Kidney (tissue), 22 donors: ENCODE measurements at places on chromosomes 5 and 9. TPM values are rescaled to one million over a fixed set of nuclear protein-coding genes. Genes with fewer than 3 reads are reported as not detected.

Gene LCN1
- not detected for total RNA-seq

Gene ADAMTS19
- total RNA-seq, result not detected

Gene CDKN2A
- 4.1 TPM for total RNA-seq

Gene ITK
- 14.0 TPM for total RNA-seq

DNA sequence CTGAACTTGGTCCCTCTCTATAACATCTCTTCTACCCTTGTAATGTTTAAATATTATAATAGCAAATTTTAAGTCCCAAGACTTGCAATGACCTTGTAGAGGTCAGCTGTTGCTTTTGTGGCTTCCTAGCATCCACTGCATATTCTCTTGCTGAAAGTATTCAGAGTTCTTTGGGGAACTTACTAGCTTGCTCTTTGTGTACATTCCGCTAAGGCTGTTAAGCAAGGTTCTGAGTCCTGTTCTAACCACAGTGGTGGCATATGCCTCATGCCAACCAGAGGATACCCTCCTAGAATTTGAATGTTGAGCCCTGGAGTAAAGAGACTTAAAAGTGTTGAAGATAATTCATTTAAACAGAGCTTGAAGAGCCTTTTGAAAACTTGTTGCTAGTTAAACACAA lies 570.9 kb downstream of the TLE1 start:
- no peaks in the 10 kb centered on the region for H3K4me1 ChIP-seq
- H3K27ac ChIP-seq, result no peak overlapping the region
- no peak overlapping the region for H3K4me3 ChIP-seq
- H3K27me3 ChIP-seq, result no peaks in the 10 kb centered on the region
- no peaks in the 10 kb centered on the region for H3K36me3 ChIP-seq

DNA sequence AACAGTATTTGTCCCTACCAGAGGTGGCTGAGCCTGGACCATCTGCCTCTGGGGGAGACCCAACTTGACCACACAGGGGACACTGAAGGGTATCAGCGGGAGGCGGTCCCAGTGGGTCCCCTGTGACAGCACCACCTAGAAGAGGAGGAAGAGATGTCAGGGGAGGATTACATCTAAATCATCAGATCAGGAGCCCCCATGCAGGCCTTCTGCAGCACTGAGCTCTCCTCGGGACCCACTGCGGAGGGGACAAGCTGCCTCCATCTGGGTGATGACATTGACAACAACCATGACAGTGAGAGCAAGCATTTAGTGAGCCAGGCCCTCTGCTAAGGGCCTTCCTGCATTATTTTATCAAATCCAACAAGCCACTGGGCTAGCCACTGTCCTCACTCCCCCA lies 12.3 kb downstream of the ORM2 start:
- H3K36me3 ChIP-seq, result peaks cover 15% of the 10 kb centered on the region
- H3K27me3 ChIP-seq, result no peaks in the 10 kb centered on the region
- H3K4me1 ChIP-seq, result no peaks in the 10 kb centered on the region
- H3K4me3 ChIP-seq, result no peak overlapping the region
- no peak for DNase-seq

DNA sequence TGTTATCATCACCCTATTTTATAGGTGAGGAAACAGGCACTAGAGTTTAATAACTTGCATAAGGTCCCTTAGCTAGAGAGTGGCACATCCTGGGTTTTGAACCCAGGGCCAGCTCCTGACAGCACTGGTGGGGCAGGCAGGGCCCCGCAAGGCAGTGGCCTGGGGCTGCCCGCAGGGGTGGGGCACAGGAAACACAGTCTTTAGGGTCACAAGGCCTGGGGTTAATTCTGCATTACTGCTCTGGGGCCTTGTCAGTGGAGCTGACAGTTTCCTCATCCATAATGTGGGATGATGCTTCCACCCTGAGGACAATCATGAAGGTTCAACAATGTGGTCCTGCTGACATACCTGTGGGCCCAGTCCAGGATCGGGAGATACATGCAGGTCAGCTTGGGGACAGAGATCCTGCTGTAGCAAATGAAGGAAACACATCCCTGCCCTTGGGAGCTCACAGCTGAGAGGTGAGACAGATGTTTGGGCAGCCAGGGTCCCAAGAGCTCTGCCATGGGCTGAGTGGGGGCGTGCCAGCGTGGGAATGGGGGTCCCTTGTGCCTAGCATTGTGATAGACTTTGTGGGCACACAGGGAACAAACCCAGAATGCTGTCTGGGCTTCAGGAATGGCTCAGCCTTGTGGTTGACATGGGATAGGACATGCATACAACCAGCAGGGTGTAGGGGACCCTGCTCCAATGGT lies 14.7 kb downstream of the FGF18 start:
- H3K27me3 ChIP-seq, result no peaks in the 10 kb centered on the region
- no peaks in the 10 kb centered on the region for H3K4me1 ChIP-seq
- H3K4me3 ChIP-seq, result no peak overlapping the region
- no peaks in the 10 kb centered on the region for H3K36me3 ChIP-seq
- no peak for DNase-seq

DNA sequence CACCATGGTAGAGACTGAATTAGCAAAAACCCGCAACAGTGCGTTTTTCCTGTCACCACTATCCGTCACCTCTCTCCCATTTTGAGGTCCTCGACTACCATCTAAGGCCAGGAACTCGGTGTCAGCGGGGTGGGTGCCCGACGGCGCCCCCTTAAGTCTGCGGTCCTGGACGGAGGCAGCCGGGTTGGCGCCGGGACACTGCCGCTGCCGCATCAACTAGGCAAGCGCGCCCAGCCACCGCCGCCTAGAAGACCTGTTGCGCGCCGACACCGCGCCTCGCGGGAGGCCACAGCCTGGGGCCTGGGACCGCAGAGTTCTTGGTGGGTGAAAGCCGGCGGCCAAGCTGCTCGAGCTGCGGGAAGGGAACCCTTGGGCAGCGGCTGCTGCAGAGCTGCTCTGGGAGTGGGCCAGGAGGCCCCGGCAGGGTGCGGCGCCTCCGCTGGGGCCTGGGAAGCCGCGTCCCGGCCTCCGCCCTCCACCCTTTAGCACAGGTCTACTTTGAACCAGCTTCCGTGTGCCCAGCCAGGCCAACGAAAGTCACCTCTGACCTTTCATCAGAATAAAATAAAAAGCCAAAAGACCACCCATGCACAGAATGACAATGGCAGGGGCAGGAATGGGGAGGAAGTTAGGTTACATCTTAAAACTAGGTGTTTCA lies 3.5 kb downstream of the FOXB2 start:
- no peak overlapping the region for H3K4me3 ChIP-seq
- H3K36me3 ChIP-seq, result no peaks in the 10 kb centered on the region
- peak; percentile 53 for DNase-seq
- H3K4me1 ChIP-seq, result peaks cover 11% of the 10 kb centered on the region

DNA sequence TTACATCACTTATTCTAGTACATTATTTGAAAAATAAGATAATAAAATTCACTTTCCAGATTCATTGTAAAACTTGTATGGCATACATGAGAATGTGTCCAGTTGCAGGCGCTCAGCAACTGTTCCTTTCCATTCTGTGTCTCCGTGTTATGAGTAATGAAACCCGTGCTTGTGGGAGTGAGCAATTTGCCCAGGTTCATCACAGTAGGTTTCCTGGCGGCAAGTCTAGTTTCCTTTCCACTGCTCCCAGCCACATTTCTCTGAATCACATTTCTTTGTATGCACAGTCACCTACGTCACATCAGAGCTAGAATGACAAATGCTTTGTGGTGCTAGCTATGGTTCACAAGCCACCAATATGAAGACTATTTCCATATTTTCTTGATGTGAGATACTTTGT lies 39.9 kb downstream of the MOCS2 start:
- H3K27me3 ChIP-seq, result no peaks in the 10 kb centered on the region
- no peak for DNase-seq
- H3K27ac ChIP-seq, result no peak overlapping the region
- H3K4me1 ChIP-seq, result no peaks in the 10 kb centered on the region
- peaks cover 14% of the 10 kb centered on the region for H3K36me3 ChIP-seq
- H3K4me3 ChIP-seq, result no peak overlapping the region

- H3K4me1 ChIP-seq, result no peaks in the 10 kb centered on the region
- no peak for DNase-seq
- no peaks in the 10 kb centered on the region for H3K36me3 ChIP-seq
- no peaks in the 10 kb centered on the region for H3K27me3 ChIP-seq
These were observed 28.5 kb upstream of the PUM3 start for GRCh38 chr9:2872250-2872930.

GRCh38 chr5:170345971-170346370 lies 43.2 kb downstream of the KCNMB1 start:
- H3K27me3 ChIP-seq, result no peaks in the 10 kb centered on the region
- no peaks in the 10 kb centered on the region for H3K36me3 ChIP-seq
- no peak overlapping the region for H3K4me3 ChIP-seq
- no peak for DNase-seq
- H3K4me1 ChIP-seq, result no peaks in the 10 kb centered on the region
- no peak overlapping the region for H3K27ac ChIP-seq

DNA sequence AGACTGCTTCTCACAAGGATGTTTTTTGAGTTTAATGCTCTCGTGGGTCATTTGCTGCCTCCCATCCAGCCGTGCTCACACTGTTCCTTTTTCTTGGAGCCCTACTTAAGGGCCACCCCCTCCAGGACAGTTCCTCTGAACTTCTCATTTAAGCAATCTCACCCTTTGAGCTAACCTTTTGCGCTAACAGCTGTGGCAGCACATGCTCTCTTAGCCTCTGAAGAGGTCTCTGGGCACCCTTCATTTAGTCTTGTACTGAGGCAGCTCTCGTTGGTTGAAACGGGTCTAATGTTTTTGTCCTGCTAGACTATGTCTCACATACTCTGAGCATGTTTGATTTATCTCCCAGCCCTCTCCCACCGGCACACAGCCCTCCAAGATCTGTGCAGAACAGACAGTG lies 11.8 kb downstream of the ALDH1B1 start:
- H3K27ac ChIP-seq, result no peak overlapping the region

GRCh38 chr5:145780982-145781381 lies 54.2 kb downstream of the PRELID2 start:
- no peak overlapping the region for H3K4me3 ChIP-seq
- H3K4me1 ChIP-seq, result no peaks in the 10 kb centered on the region
- peak; percentile 34 for DNase-seq
- no peak overlapping the region for H3K27ac ChIP-seq

DNA sequence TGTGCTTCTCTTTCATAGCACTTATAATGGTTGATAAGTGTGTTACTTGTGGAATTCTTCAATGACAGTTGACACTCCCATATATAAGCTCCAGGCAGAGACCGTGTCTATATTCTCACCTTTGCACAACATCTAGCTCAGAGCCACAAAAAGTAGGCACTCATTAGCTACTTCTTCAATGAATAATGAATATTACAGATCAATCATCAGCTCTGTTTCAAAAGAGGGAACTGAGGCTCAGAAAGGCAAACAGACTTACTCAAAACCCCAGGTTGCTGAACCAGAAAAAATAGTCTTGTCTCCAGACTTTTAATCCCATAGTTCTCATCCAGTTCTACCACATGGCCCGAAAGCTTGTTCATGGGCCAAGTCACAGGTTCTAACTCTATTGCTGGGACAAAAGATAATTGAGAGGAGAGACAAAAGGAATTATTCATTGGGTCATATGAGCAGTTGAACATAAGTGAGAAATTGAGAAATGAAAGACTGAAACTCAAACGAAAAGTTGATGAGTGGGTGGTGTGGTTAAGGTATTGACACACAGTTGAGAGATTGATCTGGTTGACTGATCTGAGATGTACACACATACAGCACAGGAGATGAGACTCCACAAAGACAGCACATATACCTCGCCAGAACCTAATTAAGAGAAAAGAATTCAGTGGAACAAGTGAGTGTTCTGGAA lies 381.6 kb downstream of the EFNA5 start:
- no peaks in the 10 kb centered on the region for H3K27me3 ChIP-seq
- no peak for DNase-seq
- H3K27ac ChIP-seq, result no peak overlapping the region
- H3K4me1 ChIP-seq, result no peaks in the 10 kb centered on the region
- H3K36me3 ChIP-seq, result no peaks in the 10 kb centered on the region
